ENCODE measurements at places on chromosomes 1 and 21.

- no peak overlapping the region for H3K4me3 ChIP-seq
- no peaks in the 10 kb centered on the region for H3K4me1 ChIP-seq
- no peak for DNase-seq
- H3K27me3 ChIP-seq: no peaks in the 10 kb centered on the region
Measured at GRCh38 chr1:207069858-207070506, 16.9 kb downstream of the PFKFB2 start.

GRCh38 chr1:119384591-119384990 lies 16.0 kb downstream of the HAO2 start:
- no peaks in the 10 kb centered on the region for H3K36me3 ChIP-seq
- no peak overlapping the region for H3K4me3 ChIP-seq
- no peaks in the 10 kb centered on the region for H3K4me1 ChIP-seq
- DNase-seq: no peak

GRCh38 chr1:25879675-25880074 lies 4.2 kb upstream of the PAQR7 start:
- no peak for DNase-seq
- no peak overlapping the region for H3K27ac ChIP-seq
- no peaks in the 10 kb centered on the region for H3K27me3 ChIP-seq
- no peaks in the 10 kb centered on the region for H3K36me3 ChIP-seq

- H3K4me1 ChIP-seq: no peaks in the 10 kb centered on the region
- no peaks in the 10 kb centered on the region for H3K27me3 ChIP-seq
- no peak overlapping the region for H3K27ac ChIP-seq
- no peaks in the 10 kb centered on the region for H3K36me3 ChIP-seq
Measured at GRCh38 chr1:193176113-193176512, 10.3 kb downstream of the B3GALT2 start.

DNA sequence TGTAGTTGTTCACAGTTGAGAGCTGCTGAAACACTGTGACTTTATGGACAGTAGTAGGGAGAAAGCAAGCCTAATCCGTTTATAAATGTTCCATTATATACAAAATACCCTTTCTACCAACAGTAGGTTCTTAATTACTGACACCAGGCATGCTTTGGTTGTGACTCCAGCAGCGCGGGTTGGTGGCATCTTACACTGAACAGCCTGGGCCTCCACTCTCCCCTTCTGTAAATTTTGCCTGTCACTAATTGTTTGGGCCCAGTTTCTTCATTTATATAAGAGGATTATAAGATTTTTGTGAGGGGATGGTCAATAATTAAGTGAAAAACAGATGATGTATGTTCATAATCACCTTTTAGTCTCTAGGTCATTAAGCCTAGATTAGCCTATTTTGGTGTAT lies 58.2 kb downstream of the ITSN1 start:
- no peaks in the 10 kb centered on the region for H3K4me1 ChIP-seq
- no peaks in the 10 kb centered on the region for H3K36me3 ChIP-seq
- no peak overlapping the region for H3K4me3 ChIP-seq

DNA sequence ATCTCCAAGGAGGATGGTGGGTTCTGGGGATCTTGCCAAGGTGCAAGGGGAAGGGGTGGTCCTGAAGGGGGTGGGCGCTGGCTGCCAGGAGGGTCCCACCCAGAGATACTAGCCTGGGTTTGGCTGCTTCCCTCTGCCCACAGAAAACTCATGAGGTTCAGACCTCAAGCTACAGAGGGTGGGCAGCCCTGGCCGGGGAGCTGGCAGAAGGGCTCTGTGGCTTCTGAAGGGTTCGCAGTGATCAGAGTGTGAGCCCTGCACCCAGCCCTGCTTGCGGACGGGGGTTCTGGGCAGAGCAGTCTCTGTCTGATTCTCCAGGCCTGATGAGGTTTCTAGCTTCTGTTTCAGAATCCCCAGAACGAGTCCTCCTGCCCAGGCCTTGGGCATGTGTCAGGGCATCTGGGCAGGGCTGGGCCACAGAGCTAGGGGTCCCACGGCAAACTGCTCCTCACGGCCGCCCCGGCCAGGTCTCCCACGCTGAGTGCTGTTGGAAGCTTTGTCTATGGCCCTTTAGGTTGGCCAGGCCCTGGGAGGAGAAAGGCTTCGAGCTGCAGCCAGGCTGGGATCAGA lies 635 bp upstream of the MMEL1 start:
- no peak overlapping the region for H3K4me3 ChIP-seq
- H3K27ac ChIP-seq: no peak overlapping the region
- no peaks in the 10 kb centered on the region for H3K36me3 ChIP-seq
- peaks cover 13% of the 10 kb centered on the region for H3K27me3 ChIP-seq
- H3K4me1 ChIP-seq: no peaks in the 10 kb centered on the region
- no peak for DNase-seq

DNA sequence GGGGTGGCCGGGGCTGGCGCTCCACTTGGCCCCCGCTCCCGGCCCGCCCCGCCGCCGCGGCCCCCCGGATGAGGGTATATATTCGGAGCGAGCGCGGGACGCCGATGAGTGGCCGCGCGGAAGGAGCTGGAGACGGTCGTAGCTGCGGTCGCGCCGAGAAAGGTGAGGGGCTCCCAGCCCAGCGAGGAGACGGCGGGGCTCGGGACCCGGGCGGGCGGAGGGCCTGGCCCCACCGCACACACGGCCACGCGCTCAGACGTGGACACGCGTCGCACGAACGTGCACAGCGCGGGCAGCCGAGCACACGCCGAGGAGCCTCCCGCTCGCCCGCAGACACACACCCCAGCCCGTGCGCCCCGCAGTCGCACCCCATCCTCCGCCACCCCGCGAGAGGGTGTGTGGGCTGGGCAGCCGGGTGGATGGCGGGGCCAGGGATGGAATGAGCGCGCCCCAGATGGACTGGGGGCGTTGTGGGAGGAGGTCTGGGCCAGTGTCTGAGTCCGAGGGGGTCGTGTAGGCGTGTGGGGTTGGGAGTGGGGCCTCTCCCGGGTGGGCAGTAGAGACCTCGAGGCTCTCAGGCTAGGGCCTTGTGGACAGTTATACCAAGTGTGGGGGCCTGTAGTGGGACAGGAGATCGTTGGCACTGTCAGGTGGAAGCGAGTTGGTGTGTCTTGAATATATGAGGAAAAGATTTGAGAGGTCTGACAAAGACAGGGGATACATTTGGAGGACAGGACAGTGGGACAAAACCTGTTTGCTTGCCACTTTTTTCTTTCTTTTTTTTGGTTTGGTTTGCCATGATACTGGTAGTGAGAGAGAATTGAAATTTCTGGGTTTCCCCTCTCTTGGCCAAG lies at the start of gene UAP1:
TSS of gene UAP1 (plus strand) at position 107 of the 854 bp plus-strand sequence. CDS start 4,347 bp downstream, outside the sequence.
- H3K27me3 ChIP-seq: no peaks in the 10 kb centered on the region
- H3K36me3 ChIP-seq: no peaks in the 10 kb centered on the region
- H3K27ac ChIP-seq: peak within 1 kb of the TSS; percentile 96
- peak; percentile 22 for DNase-seq
- no peaks in the 10 kb centered on the region for H3K4me1 ChIP-seq

DNA sequence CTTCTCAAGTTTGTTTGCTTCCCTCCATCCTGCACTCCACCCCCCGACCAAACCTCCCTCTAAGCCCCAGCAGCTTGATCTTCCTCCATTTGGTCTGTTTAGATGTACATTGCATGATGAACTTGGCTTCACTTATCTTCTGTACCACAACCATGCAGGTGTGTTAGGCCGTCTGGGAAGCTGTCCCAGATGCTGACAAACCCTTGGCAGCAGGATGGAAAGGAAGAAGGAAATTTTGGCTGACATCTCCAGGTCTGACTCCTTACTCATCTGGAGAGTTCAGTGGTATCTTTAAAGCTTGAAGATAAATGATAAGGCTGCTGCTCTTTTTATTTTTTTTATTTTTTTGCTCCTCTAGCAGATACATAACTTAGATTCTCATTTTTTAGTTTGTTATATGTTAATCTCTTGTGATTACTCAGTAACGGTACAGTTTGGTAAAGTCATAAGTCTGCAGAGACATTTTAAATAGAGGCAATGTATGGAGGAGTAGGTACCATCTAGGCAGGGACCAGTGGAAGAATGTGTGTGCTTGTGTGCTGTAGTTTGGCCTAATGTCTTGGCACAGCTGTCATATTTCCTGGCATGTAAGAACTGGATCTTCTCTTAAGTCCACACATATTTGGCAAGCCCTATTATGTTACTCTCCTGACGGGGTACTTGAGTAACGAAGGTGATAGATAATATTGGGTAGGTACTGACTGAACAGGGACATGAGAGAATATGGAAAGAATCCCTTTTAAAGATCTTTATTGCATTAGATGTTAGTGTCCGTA lies 79.7 kb downstream of the CACHD1 start:
- H3K27me3 ChIP-seq: no peaks in the 10 kb centered on the region
- DNase-seq: peak; percentile 53
- H3K36me3 ChIP-seq: no peaks in the 10 kb centered on the region
- H3K4me3 ChIP-seq: no peak overlapping the region
- H3K4me1 ChIP-seq: no peaks in the 10 kb centered on the region
- no peak overlapping the region for H3K27ac ChIP-seq

GRCh38 chr1:197913495-197914276 lies 3.5 kb upstream of the LHX9 start:
- H3K4me1 ChIP-seq: peaks cover 3% of the 10 kb centered on the region
- H3K27me3 ChIP-seq: peaks cover 70% of the 10 kb centered on the region
- H3K36me3 ChIP-seq: no peaks in the 10 kb centered on the region
- DNase-seq: no peak
- H3K27ac ChIP-seq: no peak overlapping the region
- no peak overlapping the region for H3K4me3 ChIP-seq

DNA sequence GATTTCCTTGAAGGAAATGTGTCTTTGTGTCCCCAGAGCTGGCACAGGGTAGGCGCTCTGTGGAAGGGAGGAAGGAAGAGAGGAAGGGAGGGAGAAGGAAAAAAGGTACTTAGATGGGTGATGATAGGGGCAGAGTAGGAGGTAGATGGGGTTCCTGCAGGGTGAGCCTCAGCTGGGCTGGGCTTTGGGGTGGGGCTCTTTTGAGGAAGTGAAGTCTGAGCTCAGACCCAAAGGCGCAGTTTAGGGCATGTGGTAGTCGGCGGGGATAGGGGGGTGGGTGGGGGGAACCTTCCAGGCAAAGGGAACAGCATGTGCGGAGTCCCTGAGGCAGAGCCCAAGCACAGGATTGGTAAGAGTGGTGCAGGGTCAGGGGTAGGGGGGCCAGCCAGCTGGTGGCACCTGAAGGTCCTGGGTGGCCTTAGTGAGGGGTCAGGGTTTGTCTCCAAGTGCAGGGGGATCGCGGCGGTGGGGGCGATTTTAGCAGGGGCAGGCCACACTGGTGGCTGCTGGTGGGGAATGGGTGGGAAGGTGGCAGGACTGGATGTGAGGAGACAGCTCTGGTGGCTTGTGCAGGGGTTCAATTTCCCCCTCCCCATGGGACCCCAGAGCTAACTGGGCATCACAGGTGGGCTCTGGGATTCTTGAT lies 8.4 kb upstream of the HTR6 start:
- no peak for DNase-seq
- peaks cover 5% of the 10 kb centered on the region for H3K4me1 ChIP-seq
- H3K27me3 ChIP-seq: no peaks in the 10 kb centered on the region
- H3K27ac ChIP-seq: no peak overlapping the region
- H3K4me3 ChIP-seq: no peak overlapping the region
- peaks cover 6% of the 10 kb centered on the region for H3K36me3 ChIP-seq

- no peaks in the 10 kb centered on the region for H3K4me1 ChIP-seq
Measured at GRCh38 chr21:42003051-42003461, 7.1 kb downstream of the ZBTB21 start.

GRCh38 chr1:204287466-204287891 lies 72.2 kb downstream of the PLEKHA6 start:
- peaks cover 30% of the 10 kb centered on the region for H3K4me1 ChIP-seq
- H3K27me3 ChIP-seq: no peaks in the 10 kb centered on the region
- no peaks in the 10 kb centered on the region for H3K36me3 ChIP-seq
- DNase-seq: no peak
- H3K27ac ChIP-seq: peak overlapping the region; percentile 83
- H3K4me3 ChIP-seq: peak overlapping the region; percentile 4

- no peak overlapping the region for H3K4me3 ChIP-seq
- H3K36me3 ChIP-seq: no peaks in the 10 kb centered on the region
- H3K4me1 ChIP-seq: no peaks in the 10 kb centered on the region
- no peaks in the 10 kb centered on the region for H3K27me3 ChIP-seq
- no peak overlapping the region for H3K27ac ChIP-seq
Measured at GRCh38 chr1:192104852-192105251, 53.4 kb upstream of the RGS18 start.

- no peaks in the 10 kb centered on the region for H3K4me1 ChIP-seq
- no peaks in the 10 kb centered on the region for H3K27me3 ChIP-seq
- H3K27ac ChIP-seq: no peak overlapping the region
- H3K4me3 ChIP-seq: no peak overlapping the region
- H3K36me3 ChIP-seq: no peaks in the 10 kb centered on the region
Measured at GRCh38 chr1:19049128-19049768, 92.8 kb upstream of the IFFO2 start.

GRCh38 chr1:228077565-228078330 lies 4.8 kb upstream of the ARF1 start:
- peaks cover 7% of the 10 kb centered on the region for H3K4me1 ChIP-seq
- H3K27ac ChIP-seq: no peak overlapping the region
- H3K36me3 ChIP-seq: no peaks in the 10 kb centered on the region

- H3K36me3 ChIP-seq: no peaks in the 10 kb centered on the region
- H3K27ac ChIP-seq: no peak overlapping the region
- no peak for DNase-seq
- peaks cover 8% of the 10 kb centered on the region for H3K27me3 ChIP-seq
Measured at GRCh38 chr1:237038211-237038610, 3.8 kb upstream of the RYR2 start.

DNA sequence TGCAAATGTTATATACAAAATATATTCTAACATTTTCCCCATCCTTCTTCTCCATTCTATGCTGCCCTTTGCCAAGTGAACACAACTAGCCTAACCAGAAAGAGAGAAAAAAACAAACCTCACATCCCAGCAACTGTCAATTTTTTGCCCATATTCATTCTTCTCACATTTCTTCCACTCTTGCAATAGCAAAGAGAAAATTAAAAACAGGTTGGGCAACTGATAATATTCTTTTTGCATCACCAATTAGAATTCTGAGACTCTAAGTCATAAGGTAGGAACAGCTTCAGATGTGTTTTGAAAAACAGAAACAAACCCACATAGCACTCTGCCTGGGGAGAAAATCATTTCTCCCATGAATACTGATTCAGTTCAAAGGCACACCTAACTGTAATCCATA lies 25.2 kb upstream of the EXO1 start:
- no peaks in the 10 kb centered on the region for H3K36me3 ChIP-seq
- no peak for DNase-seq
- no peak overlapping the region for H3K4me3 ChIP-seq

DNA sequence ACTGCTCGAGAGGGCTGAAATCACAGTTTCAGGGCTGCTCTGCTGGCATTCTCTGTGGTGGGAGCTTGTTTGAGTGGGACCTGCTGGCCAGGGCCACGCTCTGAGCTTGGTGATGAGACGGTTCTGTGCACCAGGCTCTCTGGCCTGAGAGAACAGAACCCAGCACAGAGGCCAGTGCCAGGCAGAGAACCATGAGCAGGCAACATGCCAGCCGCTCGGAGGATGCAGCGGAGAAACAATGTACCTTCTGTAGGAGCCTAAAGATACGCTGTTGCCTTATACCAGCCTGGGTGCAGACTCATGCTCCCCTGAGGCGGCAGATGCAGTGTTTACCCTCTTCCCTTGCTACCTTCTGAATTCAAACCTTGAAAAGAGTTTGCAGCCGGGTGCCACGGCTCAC lies 10.0 kb downstream of the C2CD2 start:
- H3K27ac ChIP-seq: no peak overlapping the region
- H3K36me3 ChIP-seq: no peaks in the 10 kb centered on the region
- no peaks in the 10 kb centered on the region for H3K4me1 ChIP-seq
- no peak overlapping the region for H3K4me3 ChIP-seq
- H3K27me3 ChIP-seq: no peaks in the 10 kb centered on the region

Data from prostate gland (tissue), 2 donors.